Iris pigment epithelial cell (primary cell): ENCODE measurements at places on chromosomes 6 and 20.

- DNase-seq = peak; percentile 26
These were observed 32.2 kb downstream of the CARMIL1 start for GRCh38 chr6:25311331-25311840.

DNA sequence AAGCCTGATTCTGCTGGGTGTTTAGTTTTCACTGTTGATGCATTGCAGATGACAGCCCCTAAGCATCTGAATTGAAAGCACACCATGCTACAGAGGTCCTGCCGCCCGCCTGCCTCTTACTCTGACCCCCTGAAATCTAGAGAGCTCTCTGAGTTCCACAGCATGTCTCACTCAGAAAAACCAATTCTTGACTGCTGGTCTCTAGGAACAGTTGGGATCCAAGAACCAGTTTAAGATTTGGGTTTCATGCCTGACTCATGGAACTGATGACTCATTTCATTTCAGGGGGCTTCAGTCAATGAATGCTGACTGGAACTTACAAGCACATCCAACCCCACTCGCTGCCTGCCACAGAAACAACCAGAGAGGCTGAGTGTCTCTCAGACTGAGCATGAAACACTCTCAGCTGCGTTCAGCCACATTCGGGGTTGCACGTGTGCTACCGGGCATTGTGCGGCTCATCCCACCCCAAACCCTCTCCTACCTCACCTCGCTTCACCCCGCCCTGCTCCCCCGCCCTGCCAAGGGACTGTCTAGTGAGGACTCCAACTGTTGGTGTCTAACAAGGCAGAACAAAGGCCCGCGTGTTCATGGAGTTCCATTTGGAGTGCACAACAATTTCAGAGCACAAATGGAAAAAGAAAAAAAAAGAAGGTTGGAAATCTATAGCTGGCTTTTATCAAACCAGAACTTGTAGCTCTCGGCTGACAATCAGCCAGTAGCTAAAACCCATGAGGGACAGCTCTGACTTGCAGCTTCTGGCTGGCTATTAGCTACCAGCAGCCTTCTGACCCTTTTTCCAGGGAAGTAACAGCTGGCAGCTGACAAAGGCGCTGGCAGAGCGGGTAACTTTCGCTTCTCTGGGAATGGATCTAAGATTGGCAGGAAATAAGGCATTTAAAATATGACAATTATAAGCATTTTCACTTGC is 20.0 kb upstream of the TRAF3IP2 start:
- peak; percentile 44 for DNase-seq

DNA sequence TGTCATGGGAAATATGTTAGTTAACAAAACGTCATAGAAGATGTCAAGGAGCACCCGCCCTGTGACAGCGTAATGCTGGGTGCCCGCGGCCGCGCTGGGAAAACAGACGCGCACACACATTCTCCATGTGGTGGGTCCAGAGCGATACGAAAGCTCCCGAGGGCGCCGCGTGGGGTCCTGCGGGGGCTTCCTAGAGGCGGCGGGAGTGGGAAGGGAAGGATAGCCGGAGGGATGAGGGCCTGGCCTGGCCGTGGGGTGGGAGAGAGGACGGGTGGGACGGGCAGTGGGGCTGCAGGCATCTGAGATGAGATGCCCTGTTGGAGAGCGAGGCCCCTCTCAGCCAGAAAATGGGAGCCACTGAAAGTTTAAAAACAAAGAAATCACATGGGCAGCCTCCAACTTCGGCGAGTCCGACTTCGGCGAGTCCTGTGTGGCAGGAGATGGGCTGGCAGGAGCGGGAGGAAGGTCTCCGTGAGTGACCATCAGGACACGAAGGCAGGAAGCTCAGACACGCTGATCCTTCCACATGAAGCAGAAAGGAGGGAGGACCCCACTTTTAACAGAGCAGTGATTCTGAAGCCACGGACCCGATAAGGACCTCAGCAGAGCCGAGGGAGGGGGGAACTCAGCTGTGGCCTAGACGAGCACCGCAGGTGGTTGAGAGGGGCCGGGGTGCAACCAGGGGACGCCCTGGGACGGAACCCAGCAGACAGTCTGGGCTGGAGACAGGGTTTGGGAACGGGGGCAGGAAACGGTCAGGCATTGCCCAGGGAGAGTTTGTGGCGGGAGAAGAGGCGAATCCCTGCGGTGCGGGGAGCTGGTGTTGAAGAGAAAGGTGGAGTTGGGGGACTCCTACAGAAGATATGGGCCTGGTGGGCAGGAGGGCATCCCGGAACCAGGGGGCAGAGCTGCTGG is 114.1 kb upstream of the FRMD1 start:
- DNase-seq = no peak

DNA sequence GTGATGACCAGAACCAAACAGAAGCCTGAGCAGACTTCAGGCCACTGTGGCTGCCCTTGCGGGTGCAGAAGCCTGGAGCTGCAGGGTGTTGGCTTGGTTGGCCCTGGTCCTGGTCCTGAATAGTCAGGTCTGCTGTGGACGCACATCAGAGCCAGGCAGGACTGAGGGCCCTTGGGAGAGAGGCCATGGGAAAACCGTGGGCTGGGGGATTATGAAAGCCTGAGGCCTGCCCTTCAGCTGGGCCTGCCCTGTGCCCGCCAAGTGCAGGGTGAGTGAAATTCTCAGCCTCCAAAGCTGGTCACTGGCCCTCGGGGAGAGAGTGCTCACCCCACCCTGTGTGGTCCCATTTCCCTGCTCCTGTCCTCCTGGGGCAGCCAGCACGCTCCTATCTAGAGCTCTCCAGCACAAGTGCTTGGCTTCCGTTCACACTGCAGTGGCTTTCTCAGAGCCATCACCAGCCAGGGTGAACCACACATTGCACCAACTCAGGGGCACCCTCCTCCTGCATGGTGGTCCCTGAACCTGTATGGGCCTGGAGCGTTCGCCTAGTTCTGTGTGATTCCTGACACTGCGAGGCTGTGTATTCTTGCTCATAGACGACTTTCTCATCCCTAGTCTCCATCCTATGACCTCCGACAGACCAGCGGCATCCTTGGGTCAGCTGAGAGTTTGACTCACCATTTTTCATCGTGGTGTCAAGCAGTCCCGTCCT is 146.1 kb downstream of the TTLL2 start:
- DNase-seq = no peak

DNA sequence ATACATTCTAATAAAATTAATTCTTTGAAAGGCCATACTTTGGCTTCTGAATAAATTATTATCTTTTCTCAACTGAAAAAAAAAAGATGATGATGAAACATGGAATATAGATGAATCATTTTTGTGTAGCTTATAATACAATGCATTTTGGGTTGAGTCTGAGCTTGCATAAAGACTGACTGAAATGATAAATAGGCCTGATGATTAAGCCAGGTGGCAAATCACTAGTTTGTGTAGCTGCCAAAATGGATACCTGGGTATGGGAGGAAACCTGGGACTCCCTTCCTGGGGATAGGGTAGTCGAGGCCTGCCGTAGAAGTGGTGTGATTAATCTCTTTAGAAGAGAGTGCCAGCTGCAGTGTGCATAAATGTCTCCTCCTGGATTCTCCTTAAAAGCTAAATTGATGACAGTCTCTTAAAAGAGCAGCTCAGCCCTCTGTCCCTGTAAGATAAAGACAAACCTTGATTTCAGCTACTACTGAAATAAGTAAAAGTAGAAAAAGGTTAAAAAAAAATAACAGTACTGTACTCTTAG is 275.1 kb downstream of the GRIK2 start:
- no peak for DNase-seq

GRCh38 chr6:30202366-30202765 is 10.8 kb downstream of the TRIM26 start:
- DNase-seq = no peak

GRCh38 chr20:62583424-62583920 is 58.8 kb upstream of the SLCO4A1 start:
- DNase-seq = no peak

DNA sequence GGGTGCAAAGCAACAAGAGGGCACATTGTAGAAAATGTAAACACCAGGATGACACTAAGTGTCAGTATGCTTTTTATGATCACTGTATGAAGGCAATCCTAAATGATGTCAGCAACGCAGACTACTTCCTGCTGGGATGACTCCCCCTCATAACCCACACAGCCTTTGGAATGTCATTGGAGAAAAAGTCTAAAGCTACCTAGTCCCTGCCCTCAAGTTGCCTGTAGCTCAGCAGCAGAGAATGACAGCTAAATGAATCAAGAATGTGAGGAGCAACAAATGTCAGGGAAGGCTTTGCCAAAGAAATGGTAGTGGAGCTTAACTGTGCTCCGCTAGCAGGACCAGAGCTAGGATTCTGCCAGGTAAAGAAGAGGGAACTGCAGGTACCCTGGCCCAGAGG is 555.6 kb downstream of the CD83 start:
- DNase-seq = peak; percentile 30

DNA sequence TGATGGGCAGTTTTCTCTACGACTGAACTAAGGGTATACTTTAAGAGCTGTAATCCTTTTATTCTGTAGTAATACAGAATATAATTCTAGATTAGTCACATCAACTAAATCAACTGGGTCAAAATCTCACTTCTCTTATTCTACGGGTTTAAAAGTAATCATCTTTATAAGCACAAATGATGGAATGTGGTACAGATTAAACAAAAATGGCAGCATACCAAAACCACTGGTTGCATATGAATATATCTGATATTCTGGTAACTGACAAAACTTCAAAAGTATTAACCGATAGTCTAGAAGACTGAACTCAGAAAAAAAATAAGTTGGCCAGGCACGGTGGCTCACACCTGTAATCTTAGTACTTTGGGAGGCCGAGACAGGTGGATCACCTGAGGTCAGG is 7.0 kb downstream of the SOD2 start:
- no peak for DNase-seq

- no peak for DNase-seq
These were observed 174.4 kb downstream of the SYNE1 start for GRCh38 chr6:152462716-152463115.

GRCh38 chr6:154249499-154250298 is 106.9 kb downstream of the IPCEF1 start:
- no peak for DNase-seq

GRCh38 chr6:39347906-39348585 is 25.5 kb upstream of the KCNK16 start:
- DNase-seq = peak; percentile 55

GRCh38 chr6:41098366-41098765 is 25.6 kb downstream of the NFYA start:
- peak; percentile 31 for DNase-seq

DNA sequence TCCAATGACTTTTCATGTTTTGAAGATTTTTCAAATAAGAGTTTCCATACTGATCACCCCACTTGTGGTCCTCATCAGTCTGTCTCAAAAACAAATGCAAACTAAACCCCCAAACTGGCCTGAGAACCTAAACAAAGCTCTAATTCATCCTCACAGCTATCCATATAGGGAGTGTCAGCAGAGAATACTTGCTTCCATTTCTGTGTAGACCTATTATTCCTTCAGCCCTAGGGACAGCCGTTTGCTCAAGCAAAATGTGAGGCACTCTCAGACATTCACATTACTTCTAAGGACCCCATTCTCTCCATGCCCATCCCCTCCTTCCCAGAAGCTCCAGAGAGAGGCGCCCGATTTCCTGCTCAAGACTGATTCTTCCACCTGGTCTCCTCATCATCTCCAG is 24.6 kb downstream of the DNAAF9 start:
- DNase-seq = no peak

DNA sequence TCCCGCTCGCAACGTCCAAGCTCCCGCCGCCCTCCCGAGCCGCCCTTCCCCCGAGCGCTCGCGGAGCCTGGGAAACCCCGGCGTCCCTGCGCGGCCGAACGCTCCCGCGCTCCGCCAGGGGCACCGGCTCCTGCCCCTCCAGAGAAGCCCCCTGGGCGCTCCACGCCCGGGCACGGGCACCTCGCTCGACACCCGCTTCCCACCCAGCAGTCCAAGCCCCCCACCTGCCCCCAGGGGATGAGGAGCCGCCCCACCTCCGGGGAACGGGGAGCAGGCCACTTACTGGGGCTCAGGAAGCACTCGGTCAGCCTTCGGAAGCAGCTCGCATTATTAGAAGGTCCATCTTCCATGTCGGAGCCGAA is 1.4 kb downstream of the PDE10A start:
- peak; percentile 3 for DNase-seq

- DNase-seq = peak; percentile 26
These were observed 71.6 kb upstream of the FBXL4 start for GRCh38 chr6:99019381-99019780.
